ENCODE measurements at places on chromosomes 3 and 15. TPM values are rescaled to one million over a fixed set of nuclear protein-coding genes. Genes with fewer than 3 reads are reported as not detected.

The SCAANT1 gene
- 2.1 TPM for total RNA-seq

DNA sequence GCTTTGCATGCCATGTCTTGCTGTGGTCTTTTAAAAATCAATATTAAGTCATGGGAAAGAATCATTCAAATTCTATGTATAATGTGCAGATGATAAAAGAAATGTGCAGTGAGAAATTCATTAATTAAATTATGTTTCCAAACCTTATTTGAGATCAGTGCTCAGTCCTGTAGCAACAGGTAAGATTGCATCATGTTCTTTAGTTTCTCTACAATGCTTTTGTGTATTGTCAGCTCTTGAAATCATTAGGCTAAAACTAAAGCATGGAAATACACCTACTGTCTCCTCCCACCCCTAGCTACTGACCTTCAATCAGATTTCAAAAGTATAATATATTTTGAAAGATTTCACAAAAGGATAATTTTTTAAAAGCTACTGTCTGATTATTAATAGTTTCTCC lies 612.7 kb downstream of the ROBO2 start:
- no peak for DNase-seq

The LCTL gene
- total RNA-seq = not detected

The ROPN1 gene
- not detected for total RNA-seq

GRCh38 chr3:158460926-158461325 lies 110.1 kb upstream of the MLF1 start:
- DNase-seq = no peak

The SERPINI2 gene
- total RNA-seq = not detected

The ZBTB20 gene
- total RNA-seq = 47.4 TPM

- DNase-seq = no peak
These were observed 163.1 kb downstream of the IL1RAP start for GRCh38 chr3:190677001-190677400.

The TTLL3 gene
- total RNA-seq = 50.5 TPM

Measured in CD4-positive, alpha-beta T cell (primary cell).